ENCODE measurements at places on chromosomes 4 and X.

GRCh38 chrX:109344678-109345077 is 137.2 kb downstream of the GUCY2F start:
- no peak for DNase-seq

GRCh38 chr4:85966373-85966772 is 393.5 kb downstream of the MAPK10 start:
- DNase-seq: peak; percentile 55

GRCh38 chrX:649166-649565 is 18.6 kb downstream of the SHOX start:
- no peak for DNase-seq

- no peak for DNase-seq
Observed at GRCh38 chr4:67566335-67566734, 7.8 kb downstream of the STAP1 start.

DNA sequence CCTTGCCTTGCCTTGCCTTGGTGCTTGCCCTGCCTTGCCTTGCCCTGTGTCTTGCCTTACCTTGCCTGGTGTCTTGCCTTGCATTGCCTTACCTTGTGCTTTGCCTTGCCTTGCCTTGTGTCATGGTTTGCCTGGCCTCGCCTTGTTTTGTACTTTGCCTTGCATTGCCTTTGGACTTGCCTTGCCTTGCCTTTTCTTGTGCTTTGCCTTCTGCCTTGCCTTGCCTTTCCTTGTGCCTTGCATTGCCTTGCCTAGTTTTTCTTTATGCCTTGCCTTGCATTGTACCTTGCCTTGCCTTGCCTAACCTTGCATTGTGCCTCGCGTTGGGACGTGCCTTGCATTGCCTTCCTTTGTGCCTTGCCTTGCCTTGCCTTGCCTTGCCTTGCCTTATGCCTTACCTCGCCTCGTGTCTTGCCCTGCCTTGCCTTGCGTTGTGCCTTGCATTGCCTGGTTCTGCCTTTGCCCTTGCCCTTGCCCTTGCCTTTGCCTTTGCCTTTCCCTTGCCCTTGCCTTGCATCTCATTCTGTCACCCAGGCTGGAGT is 82.8 kb downstream of the TAB3 start:
- no peak for DNase-seq

GRCh38 chr4:156290811-156291210 is 337.1 kb upstream of the CTSO start:
- DNase-seq: no peak
